ENCODE measurements at places on chromosomes 2 and 18.

- DNase-seq: no peak
These were observed 201.4 kb downstream of the SRBD1 start for GRCh38 chr2:45409677-45410076.

DNA sequence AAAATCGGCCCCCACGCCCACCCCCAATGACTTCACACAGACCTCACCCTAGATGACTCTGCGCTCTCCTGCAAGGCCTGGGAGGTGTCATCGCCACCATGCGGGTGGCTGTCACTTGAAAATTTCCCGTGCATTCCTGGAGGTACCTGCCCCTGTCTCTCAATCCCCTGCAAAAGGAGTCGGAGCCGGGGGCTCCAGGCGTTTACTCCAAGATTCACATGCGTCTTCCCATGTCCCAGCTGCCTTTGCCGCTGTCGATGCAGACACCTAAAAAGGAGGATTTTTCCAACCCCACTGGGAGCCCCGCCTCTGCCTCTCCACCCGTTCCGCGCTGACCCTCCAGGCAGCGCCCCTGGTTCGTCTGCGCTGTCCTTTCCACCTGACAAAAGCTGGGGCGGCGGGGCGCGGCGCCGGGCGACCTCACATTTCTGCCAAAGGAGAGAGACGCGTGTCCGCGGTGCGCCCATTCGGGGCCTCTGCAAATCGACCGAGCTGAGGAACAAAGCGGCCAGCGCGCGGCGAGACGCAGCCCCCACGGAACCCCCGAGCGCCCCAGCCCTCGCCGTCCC, 667 bp downstream of the REEP1 start:
- peak; percentile 13 for DNase-seq

GRCh38 chr18:40983835-40984234, 971.2 kb upstream of the PIK3C3 start:
- no peak for DNase-seq

DNA sequence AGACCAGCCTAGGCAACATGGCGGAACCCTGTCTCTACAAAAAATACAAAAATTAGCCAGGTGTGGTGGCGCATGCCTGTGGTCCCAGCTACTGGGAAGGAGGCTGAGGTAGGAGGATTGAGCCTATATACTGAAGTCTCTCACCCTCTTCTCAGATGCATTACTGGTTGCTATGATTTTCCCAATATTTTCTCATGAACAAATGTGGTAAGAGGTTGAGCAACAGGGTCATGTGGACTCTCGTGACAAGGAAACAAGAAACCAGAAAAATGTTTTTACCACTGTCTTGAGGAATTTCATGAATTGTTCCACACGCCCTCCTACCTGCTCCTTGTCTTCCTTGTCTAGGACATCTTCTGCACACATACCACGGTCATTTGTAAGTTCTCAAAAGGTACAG, 12.4 kb downstream of the LMAN2L start:
- no peak for DNase-seq

DNA sequence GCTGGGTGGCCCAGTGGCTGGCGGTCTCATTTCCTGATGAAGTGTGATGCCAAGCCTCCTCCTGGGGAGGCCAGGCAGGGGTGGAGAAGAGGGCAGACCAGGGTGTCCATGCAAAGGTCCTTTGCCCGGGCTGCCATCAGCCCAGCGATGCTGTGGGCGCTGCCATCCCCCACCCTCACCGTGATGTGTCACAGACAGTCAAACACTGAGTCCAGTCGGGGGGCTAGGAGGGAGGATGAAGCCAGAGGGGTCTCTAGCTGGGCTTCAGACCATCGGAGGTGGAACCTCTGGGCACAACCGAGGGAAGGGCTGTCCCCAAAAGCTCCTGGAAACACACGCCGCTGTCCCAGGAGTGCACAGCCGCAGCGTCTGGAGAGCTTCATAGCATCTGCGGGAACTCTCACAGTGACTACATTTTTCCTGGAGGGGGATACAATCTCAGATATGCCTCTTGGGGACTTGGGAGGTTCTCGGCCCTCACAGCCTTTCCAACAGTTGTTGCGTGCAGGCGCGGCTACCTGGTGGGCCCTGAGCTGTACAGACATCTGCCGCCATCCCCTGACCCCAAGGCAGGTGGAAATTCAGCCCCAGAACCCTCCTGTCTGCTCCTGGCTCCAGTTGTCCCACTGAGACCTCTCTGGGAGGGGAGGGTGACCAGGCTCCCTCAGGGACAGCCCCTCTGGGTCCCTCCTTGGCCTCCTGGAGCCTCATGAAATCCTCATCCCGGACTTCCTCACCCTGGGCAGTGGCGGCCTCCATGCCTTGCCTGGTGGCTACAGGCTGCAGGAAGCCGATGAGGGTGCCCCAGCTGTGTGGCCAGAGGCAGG, 26.5 kb upstream of the OTOS start:
- no peak for DNase-seq

DNA sequence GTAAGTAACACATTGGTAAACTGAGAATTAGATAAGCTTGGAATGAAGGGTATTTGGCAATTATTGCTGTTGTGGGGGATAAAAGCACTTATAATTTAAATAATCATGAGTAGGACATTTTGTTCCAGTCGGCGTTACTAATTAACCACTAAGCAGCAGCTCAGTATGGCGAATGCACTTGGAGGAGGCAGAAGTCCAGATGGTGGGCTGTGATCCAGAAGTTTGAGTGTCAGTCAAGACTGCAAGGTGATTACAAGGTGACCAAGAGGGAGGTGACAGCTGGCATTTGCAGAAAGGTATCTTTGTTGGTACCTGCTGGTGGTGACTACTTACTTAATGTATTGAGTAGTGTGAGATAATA, 643.6 kb upstream of the FAM98A start:
- no peak for DNase-seq

- no peak for DNase-seq
These were observed 107.8 kb upstream of the DAPL1 start for GRCh38 chr2:158687315-158687714.

GRCh38 chr2:192969055-192969454, 774.3 kb upstream of the TMEFF2 start:
- no peak for DNase-seq

DNA sequence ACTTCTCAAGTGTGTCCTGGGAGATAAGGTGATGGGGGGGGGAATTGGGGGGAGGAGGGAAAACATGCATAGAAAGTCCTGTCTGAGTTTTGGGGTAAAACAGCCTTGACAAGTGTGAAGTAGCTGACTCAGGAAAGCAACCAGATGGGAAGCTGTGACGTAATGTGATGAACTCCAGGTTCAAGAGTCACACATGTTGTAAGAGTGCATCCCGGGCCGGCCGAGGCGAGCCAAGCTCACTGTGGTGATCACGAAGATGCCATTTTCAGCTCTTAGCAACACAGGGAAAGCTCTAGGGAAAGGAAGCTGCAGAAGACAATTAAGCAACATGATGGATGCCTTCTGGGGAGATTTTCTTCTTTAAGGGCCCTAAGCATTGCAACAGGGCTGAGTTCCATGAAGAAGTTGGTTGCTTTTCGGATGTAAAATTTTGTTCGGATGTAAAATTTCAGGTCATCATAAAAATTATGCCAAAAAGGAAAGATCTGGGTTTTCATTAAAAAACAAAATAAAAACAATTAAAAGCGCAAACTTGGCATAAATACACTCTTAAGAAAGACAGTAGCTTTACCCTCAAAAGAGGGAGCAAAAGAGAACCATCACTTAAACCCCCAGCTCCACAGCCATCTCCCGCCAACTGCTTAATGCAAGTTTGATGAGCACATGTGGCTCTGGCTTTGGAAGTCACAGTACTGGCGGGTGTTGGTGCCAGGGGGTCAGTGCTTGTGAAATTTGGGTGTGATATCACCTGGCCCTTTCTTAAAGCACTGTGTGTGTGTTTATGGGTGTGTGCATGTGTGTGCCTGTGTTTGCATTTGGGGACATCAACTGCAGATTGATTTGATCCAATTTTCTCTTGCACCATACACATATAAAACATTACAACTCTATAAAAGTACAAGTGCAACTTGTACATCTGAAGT, 19.1 kb downstream of the SERTAD2 start:
- DNase-seq: no peak

GRCh38 chr2:45145073-45145899, 136.0 kb upstream of the SIX2 start:
- no peak for DNase-seq

GRCh38 chr2:44547718-44548117, 186.0 kb downstream of the CAMKMT start:
- no peak for DNase-seq

- peak; percentile 2 for DNase-seq
These were observed 282.6 kb downstream of the STK39 start for GRCh38 chr2:167964650-167965413.

GRCh38 chr2:83058683-83059082, 1400.4 kb downstream of the SUCLG1 start:
- no peak for DNase-seq

DNA sequence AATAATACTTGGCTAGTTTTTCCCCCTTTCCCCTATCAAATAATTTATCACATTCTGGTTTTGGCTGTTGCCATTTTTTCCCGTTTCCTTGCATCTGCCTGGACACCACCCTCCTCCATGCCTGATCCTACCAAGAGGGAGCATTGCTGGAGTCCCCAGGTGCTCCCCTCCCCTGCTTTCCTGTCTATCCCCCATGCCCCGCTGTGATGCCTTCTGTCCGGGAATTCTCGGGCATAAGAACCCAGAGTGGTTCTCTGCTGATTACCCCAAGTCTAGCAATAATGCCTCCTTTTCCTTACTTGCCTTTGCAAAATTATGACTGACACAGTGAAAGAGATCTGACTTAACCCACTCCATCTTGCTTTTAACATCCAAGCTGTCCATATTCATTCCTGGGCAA, 248.0 kb upstream of the PXDN start:
- DNase-seq: no peak

Data from NCI-H1092 treated with DMSO at 0.1 percent for 48 hours (cell line).